ENCODE measurements at places on chromosomes 6 and 20.

GRCh38 chr6:92369309-92369708 lies 1050.0 kb downstream of the EPHA7 start:
- DNase-seq, result no peak

GRCh38 chr6:130212215-130212874 lies 10.4 kb downstream of the SAMD3 start:
- no peak for DNase-seq

DNA sequence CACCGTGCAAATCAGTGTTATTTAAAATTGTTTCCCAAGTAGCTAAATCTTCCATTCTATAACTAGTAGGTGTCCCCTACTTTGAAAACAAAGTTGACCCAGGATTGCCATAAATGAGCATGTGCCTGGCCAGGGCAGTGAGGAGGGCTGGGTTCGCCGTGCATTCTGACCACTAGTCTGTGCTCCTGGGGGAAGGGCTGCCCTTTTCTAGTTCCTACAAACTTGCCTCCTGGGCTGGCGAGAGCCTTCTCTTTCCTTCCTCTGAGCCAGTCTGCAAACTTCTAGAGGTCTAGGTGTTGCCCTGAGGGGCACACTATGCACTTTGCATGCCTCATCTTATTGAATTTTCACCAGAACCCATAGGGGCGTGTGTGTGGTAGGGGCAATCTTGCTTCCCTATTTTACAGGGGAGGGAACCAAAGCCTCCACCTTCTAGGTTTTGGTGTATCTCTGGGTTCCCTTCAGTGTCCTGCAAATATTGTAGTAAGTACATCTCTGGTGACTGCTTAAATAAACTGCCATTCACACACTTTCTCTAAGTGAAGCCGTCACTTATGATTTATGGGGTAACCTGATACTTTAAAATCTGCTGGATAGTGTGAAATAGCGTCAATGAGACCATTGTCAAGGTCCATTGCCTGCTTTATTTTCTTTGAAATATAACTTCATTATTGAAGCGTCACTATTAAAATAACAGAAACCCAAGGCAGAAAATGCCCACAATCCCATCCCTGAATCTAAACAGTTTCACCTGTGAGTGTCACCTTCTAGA lies 42.2 kb downstream of the CDH26 start:
- DNase-seq, result no peak

- DNase-seq, result no peak
Observed at GRCh38 chr20:22407237-22408193, 176.9 kb downstream of the FOXA2 start.

- no peak for DNase-seq
Observed at GRCh38 chr6:103784117-103784516, 1075.6 kb downstream of the HACE1 start.

DNA sequence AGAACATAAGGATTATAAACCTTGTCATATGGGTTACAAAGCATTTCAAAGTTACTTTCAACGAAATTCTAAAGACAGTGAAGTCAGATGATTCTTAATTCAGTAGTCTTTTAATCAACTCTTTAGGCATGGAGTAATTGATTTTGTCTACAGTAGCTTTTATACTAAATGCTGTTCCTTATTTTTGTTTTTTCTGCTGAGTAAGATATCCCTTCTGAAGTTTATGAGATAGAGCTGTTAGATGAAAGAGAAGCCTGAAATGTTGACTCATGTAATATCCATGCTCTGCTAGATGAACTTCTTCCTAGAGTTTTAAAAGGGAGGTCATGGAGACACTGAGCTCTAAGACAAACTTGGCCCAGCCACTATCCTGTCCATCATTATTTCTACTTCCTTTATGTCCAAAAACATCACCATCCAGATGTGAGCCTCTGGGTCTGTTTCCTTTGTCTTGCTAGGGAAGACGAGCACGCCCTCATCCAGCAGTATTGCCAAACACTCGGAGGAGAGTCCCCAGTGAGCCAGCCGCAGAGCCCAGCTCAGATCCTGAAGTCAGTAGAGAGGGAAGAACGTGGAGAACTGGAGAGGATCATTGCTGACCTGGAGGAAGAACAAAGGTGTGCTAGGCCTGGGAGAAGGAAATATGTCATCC lies 550.3 kb downstream of the UTRN start:
- no peak for DNase-seq

- no peak for DNase-seq
Observed at GRCh38 chr6:123524781-123525180, 112.0 kb downstream of the TRDN start.

GRCh38 chr6:43770372-43771209 lies 580 bp downstream of the VEGFA start:
- no peak for DNase-seq

- no peak for DNase-seq
Observed at GRCh38 chr6:40809627-40810026, 222.5 kb upstream of the LRFN2 start.

DNA sequence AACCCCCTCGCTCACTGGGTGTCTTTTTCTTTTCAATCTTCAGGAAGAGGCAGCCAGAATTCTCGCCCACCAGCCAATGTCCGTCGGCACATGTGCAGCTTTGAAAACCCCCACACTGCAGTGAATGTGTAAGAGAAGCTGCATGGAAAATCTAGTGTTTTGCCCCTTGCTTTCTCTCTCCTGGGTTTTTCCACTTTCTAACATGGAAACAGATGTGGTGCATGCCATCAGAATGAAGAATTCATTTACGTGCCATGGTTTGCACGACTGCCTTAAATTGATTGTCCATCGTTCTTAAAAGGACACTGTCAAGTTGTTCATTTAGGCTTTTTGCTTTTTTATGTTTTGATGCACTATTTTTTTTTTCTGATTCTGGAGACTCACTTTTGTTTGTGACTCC lies 117.1 kb upstream of the RAB32 start:
- no peak for DNase-seq

DNA sequence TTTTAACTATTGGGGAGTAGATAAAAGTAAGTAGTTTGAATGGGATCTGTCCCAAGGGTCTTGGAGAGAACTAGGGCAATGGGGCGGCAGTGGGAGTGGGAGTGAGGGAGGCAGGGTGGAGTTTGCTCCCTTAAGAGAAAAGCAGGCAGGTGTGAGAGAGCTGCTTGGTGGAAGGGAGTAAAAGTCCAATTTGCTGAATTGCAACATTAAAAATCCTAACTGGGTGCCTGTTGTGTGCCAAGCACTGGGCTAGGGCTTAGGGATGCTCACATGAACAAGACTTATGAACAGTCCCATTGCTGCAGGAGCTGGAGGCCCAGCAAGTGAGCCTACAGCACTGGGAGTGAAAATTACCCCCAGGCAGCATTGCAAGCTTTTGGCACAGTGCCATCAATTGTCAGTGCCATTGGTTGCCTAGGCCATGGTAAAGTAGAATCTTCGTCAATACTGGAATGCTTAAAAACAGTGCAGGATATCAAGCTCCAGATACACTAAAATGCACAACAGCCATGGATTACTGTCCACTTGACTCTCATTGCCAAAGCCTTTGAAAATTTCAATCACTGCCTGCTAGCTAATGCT lies 277.7 kb upstream of the JARID2 start:
- DNase-seq, result no peak

DNA sequence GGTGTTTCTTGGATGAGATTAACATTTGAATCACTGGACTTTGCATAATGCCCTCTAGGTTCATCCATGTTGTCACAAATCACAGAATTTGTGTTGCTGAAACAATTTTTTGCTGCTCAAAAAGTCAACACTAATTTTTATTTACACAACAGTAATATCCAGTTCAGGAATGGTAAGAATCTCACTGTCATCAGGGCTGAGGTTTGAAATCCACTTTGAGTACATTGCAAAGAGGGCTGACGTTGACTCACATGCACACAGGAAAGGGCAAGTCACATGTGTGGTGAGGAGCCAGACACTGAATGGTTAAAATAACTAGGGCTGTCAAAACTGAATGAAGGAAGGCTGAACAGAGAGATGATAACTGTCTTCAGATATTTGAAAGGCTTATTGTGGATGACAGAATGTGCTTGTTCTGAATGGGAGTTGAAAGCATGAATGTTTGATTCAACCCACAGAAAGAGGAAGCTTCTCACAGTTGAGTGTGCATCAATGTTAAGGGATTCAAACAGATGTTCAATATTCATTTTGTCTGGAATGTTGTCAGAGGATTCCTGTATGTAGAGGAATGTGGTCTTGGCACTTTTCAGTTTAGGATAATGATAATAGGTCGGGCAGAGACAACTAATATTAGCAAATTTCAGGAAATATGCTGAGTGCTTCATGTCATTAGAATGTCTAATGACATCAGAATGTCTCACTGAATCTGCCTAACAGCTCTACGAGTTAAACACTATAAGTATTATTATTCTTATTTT lies 3.6 kb upstream of the ADGRG6 start:
- no peak for DNase-seq

DNA sequence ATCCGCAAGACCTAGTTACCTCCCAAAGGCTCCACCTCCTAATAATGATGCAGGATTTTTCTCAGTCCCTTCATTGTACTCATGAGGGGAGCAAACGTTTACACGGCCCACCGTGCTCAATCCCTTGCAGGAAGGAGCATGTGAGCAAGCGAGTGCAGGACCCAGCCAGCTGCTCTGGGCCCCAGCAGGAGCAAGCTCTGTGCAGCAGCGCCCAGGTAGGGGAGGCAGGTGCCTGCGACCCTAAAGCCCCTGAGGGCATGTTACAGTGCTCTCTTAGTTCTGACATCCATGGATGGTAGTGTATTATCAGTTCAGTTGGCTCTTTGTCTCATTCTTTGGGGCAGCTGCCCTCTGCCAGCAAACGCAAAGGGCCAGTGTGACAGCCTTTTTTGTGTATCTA lies 143.4 kb downstream of the TBXT start:
- no peak for DNase-seq

- no peak for DNase-seq
Observed at GRCh38 chr6:43938178-43939105, 168.4 kb downstream of the VEGFA start.

DNA sequence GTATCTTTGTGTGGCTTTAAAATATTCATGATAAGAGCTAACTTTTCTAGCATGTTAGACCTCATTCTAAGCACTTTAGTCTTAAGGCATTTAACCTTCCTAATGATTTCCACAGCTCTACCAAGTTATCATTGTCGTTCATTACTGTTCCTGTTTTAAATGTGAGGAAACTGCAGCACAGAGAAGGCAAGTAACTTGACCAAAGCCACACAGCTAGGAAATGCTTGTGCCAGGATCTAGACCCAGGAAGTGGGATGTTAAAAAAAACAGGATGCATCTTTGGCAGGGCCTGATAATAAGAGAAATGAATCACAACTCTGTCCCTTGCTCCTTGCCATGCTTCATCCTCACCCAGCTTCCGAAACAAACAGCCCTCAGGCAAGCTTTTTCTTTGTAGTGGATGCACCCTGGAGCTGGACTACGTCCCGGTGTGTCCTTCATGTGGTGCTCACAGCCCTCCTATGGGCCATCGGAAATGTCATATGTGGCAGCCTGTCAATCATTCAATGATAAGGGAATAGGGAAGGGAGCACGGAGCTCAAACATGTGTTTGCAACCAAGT lies 196.9 kb upstream of the RREB1 start:
- DNase-seq, result no peak

DNA sequence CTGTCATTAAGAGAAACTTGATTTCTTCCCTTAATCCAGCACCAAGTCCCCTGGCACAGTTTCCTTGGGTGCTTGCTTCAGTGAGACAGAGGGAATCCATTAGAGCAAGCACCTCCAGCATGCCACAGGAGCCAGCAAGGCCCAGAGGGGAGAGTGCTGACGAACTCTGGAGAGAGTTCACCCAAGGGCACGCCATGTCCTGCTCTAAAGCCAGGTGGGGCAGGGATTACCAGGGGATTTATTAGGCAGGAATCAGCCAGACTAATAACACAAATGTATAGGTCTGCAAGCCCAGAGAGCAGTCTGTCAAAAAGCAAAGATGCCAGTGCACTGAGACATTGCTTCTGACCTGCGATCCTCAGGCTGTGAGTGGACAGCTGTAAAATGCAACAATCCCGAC lies 155.4 kb upstream of the SYNDIG1 start:
- no peak for DNase-seq
